ENCODE measurements at places on chromosomes 1 and 21.

- no peak for DNase-seq
These were observed 37.4 kb downstream of the GPR161 start for GRCh38 chr1:168099337-168099801.

GRCh38 chr21:42641311-42642218 lies 11.9 kb upstream of the PDE9A start:
- DNase-seq = no peak

DNA sequence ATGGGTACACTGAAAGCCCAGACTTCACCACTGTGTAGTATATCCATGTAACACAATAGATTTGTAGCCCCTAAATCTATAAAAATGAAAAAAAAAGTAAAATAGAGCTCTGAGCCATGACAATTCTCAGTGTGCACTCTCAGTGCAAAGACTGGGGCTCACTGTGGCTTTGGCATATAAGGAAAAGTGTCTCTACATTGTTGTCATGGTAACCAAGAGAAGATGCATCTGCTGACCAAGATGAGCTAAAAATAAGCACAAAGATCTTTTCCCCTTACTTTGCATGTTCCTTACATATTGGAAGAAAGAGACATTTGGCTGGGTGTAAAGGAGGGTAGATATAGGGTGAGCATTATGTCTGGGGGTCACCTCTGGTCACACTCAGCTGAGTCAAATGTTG lies 12.0 kb downstream of the PGLYRP4 start:
- DNase-seq = no peak

DNA sequence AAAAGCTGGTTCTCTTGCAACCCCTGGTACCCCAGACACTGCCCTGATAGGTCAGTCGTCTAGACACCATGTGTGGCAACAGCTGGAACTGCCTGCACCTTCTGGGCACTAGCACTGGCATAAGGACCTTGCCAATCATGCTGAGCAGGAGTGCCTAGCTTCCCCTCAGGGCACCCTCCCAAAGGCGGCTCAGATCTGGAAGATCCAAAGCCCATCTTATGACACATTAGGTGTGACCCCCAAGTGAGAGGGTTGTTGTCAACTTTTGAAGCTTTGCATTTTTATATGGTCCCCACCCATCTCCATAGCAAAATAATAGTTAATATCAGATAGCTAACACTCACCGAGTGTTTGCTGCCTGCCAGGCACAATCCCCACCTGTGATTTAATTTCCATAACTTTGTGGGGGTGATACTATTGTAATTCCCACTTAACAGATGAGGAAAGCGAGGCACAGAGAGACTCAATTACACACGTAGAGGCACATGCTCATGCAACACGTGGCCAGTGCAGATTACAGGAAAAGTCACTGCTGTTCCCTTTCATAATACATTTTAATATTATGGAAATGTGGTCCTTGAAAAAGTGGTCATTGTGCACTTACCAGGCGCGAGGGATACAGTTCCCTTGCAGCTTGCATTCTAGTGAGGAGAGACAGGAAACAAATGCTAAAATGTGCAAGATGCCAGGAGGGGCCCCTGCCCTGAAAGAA lies 25.8 kb downstream of the EXOC8 start:
- no peak for DNase-seq

DNA sequence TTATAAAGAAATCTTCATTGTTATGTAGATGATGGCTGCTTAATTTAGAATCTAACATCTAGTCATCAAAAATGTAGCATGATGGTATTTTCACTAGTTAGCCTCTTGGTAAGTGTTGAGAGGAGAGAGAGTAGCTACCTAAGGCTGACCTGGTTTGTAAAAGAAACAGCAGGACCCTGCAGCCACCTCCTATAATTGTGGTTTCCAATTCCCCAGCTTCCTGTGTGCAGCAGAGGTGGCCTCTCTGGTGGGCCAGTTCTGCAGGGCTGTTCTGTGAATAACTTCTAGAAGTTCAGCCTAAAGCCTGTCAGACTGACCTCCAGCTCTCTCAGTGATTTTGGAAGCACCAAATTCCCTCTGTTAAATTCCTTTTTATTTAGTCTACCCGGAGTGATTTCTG lies 246.4 kb upstream of the LRRC7 start:
- DNase-seq = no peak

DNA sequence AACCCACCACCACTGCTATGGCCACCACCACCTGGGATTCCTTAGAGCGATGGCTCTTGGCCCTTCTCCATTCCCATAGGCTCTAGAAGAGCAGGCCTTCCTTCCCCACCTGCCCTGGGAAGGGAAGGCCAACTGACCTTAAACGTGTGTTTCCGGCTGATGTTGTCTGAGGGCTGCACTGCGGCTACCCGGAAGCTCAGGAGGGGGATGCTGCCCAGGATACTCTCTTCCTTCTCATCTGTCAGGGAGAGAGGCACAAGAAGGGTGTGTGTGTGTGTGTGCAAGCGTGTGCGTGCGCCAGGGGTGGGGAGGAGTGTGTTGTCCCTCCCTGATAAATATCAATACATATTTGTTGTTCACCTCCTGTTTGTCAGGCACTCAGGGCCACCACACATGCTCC lies 51.0 kb upstream of the GOLT1A start:
- DNase-seq = no peak

DNA sequence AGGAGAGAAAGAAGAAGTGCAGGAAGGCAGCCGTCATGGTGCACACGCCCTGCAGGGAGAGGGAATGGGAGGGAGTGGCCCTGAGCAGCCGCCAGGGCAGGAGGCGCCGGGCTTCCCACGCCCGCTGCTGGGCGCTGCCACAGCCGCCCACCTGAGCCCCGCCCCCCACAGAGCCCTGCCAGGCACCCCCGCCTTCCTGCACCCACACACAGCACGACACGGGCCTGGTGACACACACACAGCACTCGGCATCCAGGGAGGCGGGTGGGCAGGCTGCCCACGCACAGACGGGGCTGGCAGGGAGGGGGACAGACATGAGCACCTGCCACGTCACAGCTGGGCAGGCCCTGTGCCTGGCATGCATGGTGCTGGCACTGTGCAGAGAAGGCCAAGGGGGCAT lies 27.5 kb downstream of the ADGRB2 start:
- no peak for DNase-seq

DNA sequence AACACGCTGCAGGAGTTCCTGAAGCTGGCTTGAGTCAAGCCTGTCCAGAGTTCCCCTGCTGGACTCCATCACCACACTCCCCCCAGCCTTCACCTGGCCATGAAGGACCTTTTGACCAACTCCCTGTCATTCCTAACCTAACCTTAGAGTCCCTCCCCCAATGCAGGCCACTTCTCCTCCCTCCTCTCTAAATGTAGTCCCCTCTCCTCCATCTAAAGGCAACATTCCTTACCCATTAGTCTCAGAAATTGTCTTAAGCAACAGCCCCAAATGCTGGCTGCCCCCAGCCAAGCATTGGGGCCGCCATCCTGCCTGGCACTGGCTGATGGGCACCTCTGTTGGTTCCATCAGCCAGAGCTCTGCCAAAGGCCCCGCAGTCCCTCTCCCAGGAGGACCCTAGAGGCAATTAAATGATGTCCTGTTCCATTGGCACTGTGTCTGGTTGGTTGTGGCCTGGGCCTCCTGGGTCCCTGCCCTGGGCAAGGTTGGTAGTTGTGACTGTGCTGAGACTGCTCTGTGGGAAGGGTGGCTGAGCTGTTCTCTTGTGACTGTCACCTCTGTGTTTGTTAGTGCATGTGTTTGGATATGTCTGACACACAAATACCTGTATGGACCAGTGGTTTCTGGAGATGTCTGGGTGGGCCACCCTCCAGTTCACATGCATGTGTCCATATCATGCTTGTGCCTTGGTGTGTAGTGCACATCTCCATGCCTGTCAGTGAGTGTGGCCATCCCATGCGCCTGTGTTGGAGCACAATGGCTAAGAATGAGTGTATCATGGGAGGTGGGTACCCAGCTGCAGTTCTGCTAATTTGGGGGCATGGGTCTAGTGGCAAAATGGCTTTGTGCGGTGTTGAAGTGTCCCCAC lies 1.4 kb downstream of the SH3BGRL3 start:
- no peak for DNase-seq

DNA sequence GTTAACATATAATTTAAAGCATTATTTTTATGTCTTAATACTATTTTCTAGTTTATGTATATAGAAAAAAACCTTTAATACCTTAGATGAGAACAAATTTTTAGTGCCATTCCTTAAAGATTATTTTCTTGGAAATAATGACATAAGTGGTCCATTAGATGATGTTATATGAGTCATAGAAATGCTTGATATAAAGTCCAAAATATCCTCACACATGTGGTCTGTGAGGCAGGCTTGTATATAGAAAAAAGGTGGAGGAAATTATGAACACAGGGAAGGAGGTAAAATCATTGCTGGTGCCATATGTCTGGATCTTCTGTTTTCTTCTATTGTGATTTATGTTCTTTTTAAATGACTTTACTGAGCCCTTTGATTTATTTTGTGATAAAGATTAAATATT lies 79.3 kb downstream of the MAP3K7CL start:
- DNase-seq = peak; percentile 39

DNA sequence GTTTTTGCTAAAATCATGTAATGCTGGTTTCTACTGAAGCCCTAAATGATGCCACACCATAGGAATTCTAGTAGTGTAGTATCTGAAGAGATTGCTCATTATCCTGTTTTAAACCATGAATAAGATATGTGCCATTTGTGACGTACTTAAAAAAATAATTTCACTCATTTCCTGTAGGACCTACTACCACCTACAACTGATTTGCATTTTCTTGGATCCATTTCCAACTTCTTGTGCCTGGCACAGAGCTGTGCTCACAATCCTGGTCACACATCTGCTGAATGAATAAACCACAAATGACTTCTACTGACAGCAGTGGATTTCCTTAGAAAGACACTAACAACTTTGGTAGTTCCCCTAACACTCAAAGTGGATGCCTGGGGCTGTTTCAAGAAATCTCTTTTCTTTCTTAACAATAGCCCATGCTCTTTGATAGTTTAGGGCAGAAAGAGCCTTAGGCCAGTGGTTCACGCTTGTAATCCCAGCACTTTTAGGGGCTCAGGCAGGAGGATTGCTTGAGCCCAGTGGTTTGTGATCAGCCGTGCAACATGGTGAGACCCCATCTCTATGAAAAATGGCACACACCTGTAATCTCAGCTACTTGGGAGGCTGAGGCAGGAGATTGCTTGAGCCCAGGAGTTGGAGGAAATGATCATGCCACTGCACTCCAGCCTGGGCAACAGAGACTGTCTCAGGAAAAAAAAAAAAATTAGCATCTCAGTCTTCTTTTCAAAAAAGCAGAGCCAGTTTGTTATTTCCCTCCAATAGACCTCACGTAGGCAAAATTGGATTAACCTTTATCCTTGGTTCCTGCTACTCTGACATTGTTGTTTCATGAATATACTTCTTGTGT lies 13.0 kb upstream of the BATF3 start:
- DNase-seq = peak; percentile 67

DNA sequence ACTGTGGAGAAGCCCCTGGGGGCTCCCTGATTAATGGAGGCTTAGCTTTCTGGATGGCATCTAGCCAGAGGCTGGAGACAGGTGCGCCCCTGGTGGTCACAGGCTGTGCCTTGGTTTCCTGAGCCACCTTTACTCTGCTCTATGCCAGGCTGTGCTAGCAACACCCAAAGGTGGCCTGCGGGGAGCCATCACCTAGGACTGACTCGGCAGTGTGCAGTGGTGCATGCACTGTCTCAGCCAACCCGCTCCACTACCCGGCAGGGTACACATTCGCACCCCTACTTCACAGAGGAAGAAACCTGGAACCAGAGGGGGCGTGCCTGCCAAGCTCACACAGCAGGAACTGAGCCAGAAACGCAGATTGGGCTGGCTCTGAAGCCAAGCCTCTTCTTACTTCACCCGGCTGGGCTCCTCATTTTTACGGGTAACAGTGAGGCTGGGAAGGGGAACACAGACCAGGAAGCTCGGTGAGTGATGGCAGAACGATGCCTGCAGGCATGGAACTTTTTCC lies 24.8 kb downstream of the PCSK9 start:
- no peak for DNase-seq

- no peak for DNase-seq
These were observed 152.6 kb upstream of the LMO4 start for GRCh38 chr1:87176087-87176486.

DNA sequence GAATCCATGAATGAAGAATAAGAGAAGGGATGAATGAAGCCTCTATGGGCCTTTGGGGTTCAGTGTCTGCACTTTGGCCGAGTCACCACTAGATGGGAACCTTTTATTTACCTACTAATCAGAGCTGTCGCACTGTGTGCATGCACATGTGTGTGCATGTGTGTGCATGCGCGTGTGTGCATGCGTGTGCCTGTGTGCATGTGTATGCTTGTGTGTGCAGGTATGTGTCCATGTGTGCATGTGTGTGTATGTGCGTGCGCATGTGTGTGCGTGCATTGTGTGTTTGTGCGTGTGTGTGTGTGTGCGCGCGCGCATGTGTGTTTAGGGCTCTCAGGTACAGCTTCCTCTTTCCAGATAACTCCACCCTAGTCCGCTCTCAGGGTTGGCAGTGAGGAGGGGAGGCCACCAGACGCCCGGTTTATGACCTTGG lies 20.4 kb upstream of the UBXN10 start:
- DNase-seq = no peak

DNA sequence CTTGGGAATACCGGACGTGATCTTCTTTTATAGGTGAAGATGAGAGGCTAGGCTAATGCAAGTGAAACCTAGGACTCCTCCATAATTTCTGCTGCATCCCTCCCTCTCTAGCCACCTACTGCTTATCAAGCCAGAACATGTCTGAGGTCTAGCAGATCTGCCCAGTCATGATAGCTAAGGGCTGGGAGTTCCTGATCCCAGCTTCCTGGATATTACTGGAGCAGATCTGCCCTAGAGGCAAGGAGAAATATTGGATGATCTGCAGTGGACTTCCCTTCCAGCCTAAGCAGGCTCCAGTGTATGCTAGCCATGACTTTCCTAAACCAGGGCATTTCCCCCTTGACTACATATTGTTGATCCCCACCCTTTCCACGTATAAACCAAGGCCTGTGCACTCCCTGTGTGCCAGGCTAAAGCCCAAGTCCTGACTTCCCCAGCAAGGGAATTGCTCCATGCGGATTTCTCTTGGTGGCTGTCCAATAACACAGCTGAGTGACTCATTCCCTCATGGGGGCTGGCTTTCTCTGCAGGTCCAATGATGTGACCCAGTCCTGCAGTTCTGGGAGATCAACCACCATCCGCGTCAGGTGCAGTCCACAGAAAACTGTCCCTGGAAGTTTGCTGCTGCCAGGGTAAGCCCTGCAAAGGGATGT lies 15.5 kb upstream of the SARS1 start:
- DNase-seq = peak; percentile 85

DNA sequence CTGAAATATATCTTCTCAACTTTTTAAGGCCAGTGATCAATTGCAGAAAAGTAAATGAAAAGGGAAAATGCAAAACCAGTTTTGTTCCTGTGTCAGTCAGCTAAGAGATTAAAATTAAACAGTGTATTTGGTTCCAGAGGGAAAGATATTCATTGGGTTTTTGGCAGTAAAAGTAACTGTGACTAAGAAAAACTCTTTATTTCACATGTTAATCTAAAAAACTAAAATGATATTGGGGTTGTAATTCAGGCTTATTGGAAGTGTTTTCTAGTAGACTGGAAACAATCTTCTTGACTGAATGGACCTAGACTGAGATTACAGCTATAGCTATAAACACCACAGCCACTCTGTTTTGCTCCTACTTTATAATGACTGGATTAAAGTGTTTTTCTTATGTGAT lies 413.9 kb downstream of the ADGRL2 start:
- DNase-seq = no peak

- peak; percentile 8 for DNase-seq
These were observed 237.3 kb downstream of the S1PR1 start for GRCh38 chr1:101474039-101474665.
